ENCODE measurements at places on chromosomes 1 and 21.

DNA sequence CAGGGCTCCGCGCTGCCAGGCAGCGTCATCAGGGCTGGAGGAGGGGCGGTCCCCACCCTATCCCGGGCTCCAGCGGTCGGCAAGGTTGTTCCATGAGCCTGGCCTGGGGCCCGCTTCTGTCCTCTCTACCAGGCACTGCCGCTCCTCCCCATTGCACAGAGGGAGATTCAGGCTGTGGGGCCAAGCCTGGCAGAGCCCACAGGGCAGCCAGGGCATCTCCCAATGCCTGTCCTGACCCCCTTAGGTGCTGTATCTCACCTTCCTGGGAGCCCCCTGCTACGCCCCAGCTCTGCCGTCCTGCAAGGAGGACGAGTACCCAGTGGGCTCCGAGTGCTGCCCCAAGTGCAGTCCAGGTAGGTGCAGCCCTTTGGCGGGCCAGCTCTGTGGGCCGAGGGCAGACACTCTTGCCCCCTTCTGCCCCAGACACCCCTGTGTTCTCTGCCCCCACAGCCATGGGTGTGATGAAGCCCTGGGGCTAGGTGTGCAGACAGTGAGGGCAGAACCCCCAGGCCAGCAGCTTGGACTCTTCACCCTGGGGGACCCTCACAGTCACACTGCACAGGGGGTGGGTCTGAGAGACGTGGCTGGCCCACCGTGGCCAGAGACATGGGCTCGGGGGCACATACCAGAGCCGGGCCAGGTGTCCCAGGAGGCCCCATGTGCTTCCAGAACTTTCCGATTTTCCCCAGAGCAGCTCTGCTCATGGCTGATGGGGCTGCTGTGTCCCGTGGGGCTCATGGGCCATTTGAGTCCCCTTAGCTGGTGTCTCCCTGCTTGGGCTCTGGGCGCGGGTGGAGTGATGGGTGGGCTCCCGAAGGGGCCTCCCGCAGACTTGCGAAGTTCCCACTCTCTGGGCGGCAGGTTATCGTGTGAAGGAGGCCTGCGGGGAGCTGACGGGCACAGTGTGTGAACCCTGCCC lies 1.6 kb downstream of the TNFRSF14 start:
- H3K4me3 ChIP-seq = no peak overlapping the region
- no peak overlapping the region for H3K27ac ChIP-seq

- no peak overlapping the region for H3K27ac ChIP-seq
- no peak overlapping the region for H3K4me3 ChIP-seq
- no peaks in the 10 kb centered on the region for H3K27me3 ChIP-seq
- DNase-seq = no peak
- no peaks in the 10 kb centered on the region for H3K36me3 ChIP-seq
Measured at GRCh38 chr1:12551584-12551983, 66.4 kb downstream of the DHRS3 start.

- H3K27me3 ChIP-seq = no peaks in the 10 kb centered on the region
- peaks cover 33% of the 10 kb centered on the region for H3K4me1 ChIP-seq
- DNase-seq = peak; percentile 55
- H3K27ac ChIP-seq = peak overlapping the region; percentile 31
Measured at GRCh38 chr1:234659538-234659937, 49.6 kb upstream of the IRF2BP2 start.

DNA sequence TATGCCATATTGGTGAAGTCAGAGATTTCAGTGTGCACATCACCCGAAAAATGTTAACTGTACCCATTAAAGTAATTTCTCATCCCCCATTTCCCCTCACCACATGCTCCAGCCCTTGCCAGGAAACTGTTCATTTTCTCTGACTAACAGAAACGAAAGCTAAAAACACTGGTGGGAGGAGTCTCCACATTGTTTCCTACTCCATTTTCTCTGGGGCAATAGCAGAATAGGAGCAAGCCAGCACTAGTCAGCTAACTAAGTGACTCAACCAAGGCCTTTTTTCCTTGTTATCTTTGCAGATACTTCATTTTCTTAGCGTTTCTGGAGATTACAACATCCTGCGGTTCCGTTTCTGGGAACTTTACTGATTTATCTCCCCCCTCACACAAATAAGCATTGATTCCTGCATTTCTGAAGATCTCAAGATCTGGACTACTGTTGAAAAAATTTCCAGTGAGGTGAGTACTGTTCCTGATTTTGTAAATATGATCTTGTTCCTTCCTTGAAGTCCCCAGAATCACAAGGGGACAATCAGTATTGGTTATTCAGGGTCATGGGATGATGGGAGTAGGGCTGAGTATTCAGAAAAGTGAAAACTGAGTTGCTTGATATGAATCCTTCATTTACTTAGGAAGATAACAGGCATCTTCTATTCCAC lies at the start of gene IFI16:
TSS of gene IFI16 (plus strand) at position 204 of the 658 bp plus-strand sequence. CDS start 4,774 bp downstream, outside the sequence.
- peak within 1 kb of the TSS; percentile 86 for H3K27ac ChIP-seq
- peak within 1 kb of the TSS; percentile 99 for H3K4me3 ChIP-seq
- H3K4me1 ChIP-seq = peaks cover 37% of the 10 kb centered on the region
- H3K36me3 ChIP-seq = no peaks in the 10 kb centered on the region
- DNase-seq = peak; percentile 96

DNA sequence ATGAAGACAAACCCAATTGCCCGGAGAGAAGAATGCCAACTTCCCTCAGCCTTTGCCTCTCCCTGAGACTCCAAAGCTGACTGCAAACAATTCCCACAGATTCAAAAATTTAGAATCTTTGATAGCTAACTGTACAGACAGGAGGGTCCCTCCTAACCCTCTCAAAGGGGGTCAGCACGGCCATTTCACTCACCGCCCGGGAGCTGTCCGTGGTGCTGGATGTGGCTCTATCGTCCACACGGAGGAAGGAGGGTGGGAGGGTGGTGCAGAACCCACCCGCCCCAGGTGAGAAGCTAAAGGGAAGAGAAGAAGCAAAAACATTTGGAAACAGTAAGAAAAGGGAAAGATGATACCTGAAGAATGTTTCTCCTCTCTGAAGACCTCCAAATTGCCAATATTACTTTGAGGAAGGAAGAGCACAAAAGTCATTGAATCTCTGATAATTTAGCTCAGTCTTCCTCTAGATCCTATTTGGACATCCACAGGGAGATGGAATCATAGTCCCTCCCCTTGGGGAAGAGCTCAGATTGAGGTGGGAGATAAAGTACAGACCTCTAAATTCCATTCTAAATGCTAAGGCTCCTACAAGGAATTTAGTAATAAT lies 45.6 kb downstream of the RHBG start:
- no peak for DNase-seq
- H3K4me1 ChIP-seq = no peaks in the 10 kb centered on the region
- H3K27me3 ChIP-seq = peaks cover 32% of the 10 kb centered on the region
- H3K36me3 ChIP-seq = no peaks in the 10 kb centered on the region
- no peak overlapping the region for H3K4me3 ChIP-seq
- H3K27ac ChIP-seq = no peak overlapping the region

GRCh38 chr21:14981246-14981645 lies 83.6 kb downstream of the NRIP1 start:
- H3K4me1 ChIP-seq = no peaks in the 10 kb centered on the region
- H3K27ac ChIP-seq = no peak overlapping the region
- DNase-seq = no peak
- no peaks in the 10 kb centered on the region for H3K27me3 ChIP-seq
